ENCODE measurements at places on chromosomes 2 and 18.
A peak's percentile ranks its signal among the peaks of the same experiment; 100 is the strongest.

GRCh38 chr2:54867457-54867856 is 144.0 kb downstream of the EML6 start:
- no peak for DNase-seq

- DNase-seq = no peak
Observed at GRCh38 chr2:83051538-83052170, 1407.4 kb downstream of the SUCLG1 start.

- DNase-seq = no peak
Observed at GRCh38 chr2:65025453-65026123, 30.6 kb upstream of the CEP68 start.

DNA sequence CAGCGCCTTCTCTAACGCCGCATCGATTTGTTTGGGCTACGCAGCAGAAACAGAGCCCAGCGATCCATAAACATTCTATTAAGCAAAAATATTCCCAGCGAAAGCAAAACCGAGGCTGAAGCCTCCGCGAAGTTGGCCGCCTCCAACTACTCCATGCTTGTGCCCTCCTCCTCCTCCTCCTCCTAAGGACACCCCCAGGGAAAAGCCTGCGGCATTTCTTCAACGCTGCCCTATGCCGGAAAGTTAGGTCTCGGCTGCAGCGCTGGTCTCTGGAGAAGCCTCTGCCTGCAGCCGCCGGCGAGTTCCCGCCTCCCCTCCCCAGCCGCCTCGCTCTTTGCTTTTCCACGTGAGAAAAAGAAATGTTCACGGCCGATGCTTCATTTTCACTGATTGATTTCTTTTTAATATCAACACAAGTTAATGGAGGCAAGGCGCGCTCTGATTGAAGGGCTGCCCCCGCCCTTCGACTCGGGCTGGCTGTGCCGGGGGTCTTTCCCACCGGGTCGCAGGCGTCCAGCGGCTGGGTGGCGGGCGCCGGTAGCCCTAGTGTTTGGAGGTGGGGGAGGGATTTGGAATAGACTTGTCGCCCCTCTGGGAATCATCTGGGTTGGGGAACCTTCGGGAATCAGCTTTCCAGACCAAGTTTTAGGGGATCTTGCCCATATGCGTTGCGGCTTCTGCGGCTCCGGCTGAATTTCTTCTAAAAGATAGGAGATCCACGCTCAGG is 3.9 kb downstream of the NRP2 start:
- DNase-seq = no peak

DNA sequence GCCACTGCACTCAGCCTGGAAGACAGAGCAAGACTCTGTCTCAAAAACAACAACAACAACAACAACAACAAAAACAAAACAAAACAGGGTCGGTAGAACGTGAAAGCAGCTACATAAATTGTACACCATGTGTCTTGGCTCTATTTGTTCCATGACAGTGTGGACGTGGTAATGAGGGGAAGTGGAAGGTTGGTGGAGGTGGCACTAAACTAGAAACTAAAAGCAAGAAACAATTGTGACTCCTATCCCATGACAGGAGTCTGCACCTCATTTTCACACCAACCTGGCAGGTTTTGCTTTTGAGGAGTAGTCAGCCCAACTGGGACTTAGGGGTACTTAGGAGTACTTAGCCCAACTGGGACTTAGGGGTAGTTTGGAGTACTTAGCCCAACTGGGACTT is 62.5 kb upstream of the MRPS9 start:
- no peak for DNase-seq

GRCh38 chr18:75029481-75029880 is 179.5 kb downstream of the PTGR3 start:
- no peak for DNase-seq

DNA sequence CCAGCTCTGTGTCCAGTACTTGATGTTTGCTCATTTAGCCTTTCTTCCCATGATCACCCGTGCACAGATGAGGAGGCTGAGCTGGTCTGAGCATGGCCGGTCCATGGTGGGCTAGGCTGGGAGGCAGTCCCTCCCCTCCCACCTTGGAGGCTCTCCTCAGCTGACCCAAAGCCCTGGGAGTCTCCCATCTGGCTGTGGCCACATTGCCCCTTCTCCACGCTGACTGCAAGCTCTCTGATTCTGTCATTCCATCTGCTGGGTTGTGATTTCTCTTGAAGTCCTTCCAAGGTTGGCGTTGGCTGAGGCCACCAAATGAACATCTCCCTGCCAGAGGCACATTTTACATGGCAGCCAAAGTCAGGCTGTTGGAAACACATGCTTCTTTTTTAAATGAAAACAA is 44.0 kb downstream of the ACKR3 start:
- DNase-seq = peak; percentile 35

GRCh38 chr2:172329774-172330671 is 97.4 kb upstream of the ITGA6 start:
- no peak for DNase-seq

GRCh38 chr2:217742276-217742675 is 260.5 kb downstream of the TNS1 start:
- no peak for DNase-seq

GRCh38 chr18:47993409-47993808 is 63.0 kb upstream of the SMAD2 start:
- no peak for DNase-seq

DNA sequence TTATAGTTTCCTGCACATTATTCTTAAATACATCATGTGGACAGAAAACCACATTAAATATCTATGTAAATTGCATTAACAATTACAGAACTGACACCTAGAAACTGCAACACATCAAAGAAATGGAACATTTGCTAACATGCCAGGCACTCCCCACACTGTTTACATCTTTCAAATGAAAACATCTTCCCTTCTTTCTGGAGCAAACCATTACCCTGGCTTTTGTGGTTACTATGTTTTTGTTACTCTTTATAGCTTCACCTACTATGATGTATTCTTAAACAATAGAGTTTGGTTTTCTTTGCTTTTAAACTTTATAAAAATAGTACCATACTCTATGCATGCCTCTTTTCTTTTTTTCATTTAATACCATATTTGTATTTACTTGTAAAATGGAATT is 1894.5 kb upstream of the CELF4 start:
- no peak for DNase-seq

DNA sequence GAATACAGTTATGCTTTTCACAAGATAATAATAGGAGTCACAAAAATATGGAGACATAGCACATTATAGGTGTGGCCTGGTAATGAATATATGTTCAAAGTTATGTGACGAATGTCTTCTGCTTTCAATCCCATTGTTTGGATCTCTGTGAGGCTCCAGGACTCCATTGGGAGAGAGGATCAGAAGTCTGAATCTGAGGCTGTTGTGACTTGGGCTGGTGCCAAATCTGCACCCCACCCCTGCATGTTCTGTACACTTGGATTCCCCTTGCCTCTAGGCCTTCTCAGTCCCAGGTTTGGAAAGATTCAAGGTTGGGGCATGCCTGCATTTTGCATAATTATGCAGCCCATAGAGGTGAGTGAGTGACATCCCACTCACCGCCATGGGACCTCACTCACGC is 103.1 kb upstream of the MGAT5 start:
- no peak for DNase-seq

GRCh38 chr2:216474925-216475670 is 23.5 kb upstream of the RPL37A start:
- no peak for DNase-seq

- DNase-seq = no peak
Observed at GRCh38 chr2:37917281-37918228, 7.5 kb upstream of the RMDN2 start.

GRCh38 chr2:241950413-241951315 is 81.1 kb downstream of the RTP5 start:
- peak; percentile 17 for DNase-seq

GRCh38 chr2:63403820-63404219 is 184.5 kb downstream of the WDPCP start:
- no peak for DNase-seq

DNA sequence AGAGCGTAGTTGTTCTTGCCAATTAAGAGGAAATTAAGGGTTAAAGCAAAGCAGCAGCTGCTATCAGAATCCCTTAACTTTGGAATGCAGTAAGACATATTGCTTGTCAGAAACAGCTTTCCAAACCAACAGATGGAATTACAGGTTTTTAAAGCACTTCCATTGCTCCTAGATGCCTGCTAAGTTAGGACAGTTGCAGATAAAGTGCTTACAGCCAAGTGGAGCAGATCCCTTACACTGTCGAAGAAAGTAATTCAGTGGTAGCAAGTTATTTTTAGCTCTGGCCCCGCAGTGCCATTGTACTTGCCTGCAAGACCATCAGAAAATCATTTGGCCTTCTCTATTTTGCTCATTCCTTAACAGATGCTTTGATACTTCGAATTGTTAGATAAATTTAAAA is 5.4 kb downstream of the PDK1 start:
- DNase-seq = peak; percentile 69

DNA sequence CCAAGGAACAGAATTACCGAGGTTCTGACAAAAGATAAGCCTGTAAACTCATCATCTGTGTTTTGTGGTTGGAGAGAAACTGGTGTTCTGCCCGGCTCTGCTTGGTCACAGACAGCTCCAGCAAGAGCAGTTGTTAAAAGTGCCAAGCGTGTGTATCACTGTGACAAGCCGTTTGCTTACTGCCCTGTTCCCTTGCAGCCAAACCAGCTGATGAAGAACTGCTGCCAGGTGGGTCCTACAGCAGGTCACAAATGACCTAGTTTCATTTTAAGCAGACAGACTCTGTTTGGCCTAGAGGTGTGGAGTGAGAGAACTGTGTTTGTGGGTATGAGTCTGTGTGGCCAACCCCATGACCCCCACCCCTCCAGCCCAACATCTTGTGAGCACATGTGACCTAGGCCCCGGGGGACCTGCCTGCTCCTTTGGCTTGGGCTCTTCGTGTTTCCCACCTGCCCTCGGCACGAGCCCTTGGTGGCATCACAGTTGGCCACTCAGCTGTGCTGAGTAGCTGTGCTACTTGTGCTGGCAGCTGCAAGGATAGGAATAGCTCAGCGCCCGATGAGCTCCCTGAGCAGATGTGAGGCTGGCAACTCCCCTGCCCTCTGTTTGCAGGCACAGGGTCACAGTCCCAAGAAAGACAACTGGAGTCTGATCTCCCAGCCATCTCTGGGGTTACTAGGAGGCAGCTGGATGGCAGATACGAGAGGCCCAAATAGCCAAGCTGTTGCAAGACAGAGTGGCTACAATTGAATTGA is 9.7 kb downstream of the OXER1 start:
- peak; percentile 81 for DNase-seq

- DNase-seq = no peak
Observed at GRCh38 chr18:23306822-23307221, 146.3 kb upstream of the RIOK3 start.

DNA sequence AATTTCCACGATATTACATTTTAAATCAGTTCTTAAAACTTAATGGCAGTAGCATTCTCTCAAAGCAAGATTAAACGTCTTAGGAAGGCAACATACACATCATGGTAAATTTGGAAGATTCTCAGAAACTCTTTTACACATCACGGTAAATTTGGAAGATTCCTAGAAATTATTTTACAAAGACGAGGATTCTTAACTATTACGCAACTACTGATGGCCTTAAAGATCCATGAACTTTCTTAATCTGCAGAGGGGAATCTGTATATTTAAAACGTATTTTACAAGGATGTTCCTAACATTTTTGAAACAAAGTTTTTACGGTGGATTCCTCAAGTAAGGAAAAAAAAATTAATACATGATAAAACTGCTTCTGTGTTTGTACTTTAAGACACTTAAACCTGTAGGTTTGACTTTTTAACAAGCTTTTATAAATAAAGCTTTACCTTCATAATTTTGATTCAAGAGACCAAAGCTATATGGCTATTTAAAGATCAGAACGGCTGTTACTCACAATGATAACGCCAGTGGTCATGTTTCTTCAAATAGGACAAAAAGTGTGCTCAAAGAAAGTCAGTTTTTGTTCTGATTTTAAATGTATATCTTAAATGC is 1.7 kb downstream of the ATF2 start:
- no peak for DNase-seq
